ENCODE measurements at places on chromosomes 2 and 18.

- H3K27ac ChIP-seq = no peak overlapping the region
- H3K36me3 ChIP-seq = no peaks in the 10 kb centered on the region
- DNase-seq = no peak
- peaks cover 15% of the 10 kb centered on the region for H3K4me1 ChIP-seq
Measured at GRCh38 chr2:242034138-242034537, 164.6 kb downstream of the RTP5 start.

DNA sequence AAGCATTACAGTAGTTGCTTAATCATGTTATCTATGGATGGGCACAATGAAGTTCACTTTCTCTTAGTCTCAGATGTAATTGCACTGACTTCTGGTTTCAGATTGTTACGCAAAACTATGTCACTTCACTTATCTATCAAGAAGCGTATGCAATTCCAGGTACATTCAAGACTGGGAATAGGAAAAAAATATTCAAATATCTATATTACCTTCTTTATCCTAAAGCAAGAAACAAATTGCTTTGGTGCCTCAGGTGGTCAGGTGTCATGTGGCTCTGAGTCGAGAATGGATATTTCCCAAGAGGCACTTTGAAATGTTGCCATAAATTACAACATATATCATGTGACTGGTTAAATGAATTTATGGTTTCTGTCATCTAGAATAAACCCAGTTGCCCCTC, 318.6 kb downstream of the SS18 start:
- no peak overlapping the region for H3K27ac ChIP-seq
- H3K36me3 ChIP-seq = no peaks in the 10 kb centered on the region
- H3K4me3 ChIP-seq = no peak overlapping the region
- no peak for DNase-seq
- no peaks in the 10 kb centered on the region for H3K4me1 ChIP-seq

DNA sequence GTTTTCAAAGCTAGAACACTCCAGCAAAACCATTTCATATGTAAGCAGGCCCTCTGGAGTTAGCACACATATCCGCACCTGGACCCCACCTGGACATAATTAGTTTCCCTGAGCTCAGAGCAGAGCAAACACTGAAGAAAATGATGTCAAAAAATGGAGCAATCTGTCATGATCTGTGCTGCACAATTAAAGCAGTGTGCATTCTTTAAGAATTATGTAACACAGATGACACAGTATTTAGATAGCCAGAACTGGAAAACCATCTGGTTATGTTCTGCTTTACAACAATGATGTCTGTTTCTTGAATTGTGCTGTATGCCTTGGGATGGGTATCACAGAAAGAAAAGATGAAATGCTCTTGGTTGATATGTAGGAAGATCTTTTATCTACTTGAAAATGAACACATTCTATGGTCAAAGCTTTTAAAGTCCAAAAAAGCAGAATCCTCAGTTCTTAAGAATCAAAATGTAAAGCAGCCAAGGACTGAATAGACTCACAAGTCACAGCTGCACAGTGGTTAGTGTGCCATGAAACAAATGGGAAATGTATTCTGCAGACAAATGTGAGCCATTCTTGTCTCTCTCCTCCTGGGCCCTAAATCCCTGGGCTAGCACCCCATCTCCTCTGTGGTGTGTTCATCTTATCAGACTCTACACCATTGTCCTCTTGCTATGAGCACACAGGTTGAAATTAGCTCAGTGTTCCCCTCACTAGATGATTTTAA, 36.8 kb downstream of the HRH4 start:
- H3K4me3 ChIP-seq = peak overlapping the region; percentile 14
- DNase-seq = peak; percentile 53
- H3K27ac ChIP-seq = 0 out of 2 replicates have a peak overlapping the region, but pooled peaks have one; percentile 13
- H3K4me1 ChIP-seq = peaks cover 39% of the 10 kb centered on the region
- H3K36me3 ChIP-seq = no peaks in the 10 kb centered on the region

DNA sequence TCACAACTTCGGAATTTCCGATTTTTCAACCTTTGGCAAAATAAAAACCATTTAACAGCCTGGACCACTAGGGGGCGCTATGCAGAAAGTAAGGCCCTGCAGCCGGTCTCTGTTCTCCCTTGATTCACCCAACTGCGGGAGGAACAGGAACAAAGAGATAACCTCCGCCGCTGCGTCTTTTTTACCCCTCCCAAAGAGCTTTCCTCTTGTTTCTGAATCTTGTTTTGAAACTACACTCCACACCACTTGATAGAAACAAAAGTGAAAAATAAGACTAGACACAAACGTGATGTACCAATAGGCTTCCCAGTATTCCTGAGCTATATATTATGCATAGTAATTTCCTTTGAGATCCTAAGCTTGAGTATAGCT, 231.2 kb downstream of the MYO3B start:
- H3K4me3 ChIP-seq = peak overlapping the region; percentile 31
- H3K27ac ChIP-seq = no peak overlapping the region
- H3K4me1 ChIP-seq = no peaks in the 10 kb centered on the region
- H3K27me3 ChIP-seq = peaks cover 2% of the 10 kb centered on the region
- peak; percentile 42 for DNase-seq
- no peaks in the 10 kb centered on the region for H3K36me3 ChIP-seq

DNA sequence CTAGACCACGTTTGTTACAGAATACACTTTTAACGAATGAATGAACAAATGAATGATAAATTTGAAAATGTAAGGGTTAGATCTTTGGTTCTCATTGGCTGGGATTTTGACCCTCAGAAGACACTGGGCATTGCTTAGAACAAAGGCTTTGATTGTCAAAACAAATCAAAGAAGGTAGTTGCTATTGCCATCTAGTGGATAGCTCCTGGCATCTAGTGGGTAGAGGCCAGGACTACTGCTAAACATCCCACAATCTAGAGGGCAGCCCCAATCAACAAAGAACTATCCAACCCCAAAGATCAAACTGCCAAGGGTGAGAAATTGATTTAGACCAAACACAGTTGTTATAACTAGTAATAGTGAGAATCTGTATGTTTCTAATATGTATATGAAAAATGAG, 552.3 kb downstream of the KCNJ3 start:
- no peak for DNase-seq
- H3K27me3 ChIP-seq = no peaks in the 10 kb centered on the region
- H3K36me3 ChIP-seq = no peaks in the 10 kb centered on the region
- H3K27ac ChIP-seq = no peak overlapping the region
- no peaks in the 10 kb centered on the region for H3K4me1 ChIP-seq

DNA sequence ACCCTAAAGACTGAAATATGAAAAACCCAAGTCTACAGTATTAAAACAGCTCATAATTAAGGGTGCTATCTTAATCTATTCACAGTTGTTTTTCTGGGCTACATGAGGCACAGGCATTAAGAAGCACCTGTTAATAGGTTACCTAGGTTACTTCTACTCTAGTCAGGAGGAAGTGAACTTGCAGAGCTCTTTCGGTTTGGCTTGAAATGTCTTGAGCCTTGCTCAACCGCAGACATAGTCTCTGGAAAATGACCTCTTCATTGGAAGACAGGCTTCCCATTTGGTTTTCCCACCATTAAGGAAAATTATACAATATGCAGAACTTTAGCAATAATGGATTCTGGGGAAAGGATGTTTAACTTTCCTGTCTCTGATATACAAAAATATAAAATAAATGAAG, 142.3 kb upstream of the KCNJ3 start:
- H3K27ac ChIP-seq = no peak overlapping the region
- no peak for DNase-seq
- no peaks in the 10 kb centered on the region for H3K27me3 ChIP-seq
- no peaks in the 10 kb centered on the region for H3K4me1 ChIP-seq
- no peaks in the 10 kb centered on the region for H3K36me3 ChIP-seq

DNA sequence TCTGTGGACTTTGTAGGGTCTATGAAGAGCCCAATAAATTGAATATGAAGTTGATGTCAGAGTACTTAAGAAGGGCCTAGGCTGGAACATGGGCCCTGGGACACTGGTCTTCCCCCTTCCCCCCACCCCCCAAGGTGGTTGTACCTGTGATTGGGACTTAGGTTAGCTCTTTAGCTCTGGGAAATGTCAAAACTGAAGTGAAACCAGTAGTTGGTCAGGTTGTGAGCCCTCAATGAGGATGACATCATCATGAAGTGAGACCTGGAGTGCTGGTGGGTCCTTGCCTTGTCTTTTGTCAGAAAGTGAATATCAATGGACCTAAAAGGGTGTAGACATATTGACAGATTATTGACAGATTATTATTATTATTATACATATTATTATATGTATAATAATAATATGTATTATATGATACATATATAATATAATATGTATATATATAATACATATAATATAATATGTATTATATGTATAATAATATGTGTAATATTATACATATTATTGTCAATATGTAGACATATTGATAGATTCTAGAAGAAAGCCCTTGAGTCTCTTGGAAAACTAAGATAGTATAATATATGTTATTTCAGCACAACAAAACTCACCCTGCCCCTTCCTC, 5.4 kb downstream of the MARS2 start:
- peaks cover 3% of the 10 kb centered on the region for H3K36me3 ChIP-seq
- DNase-seq = no peak
- H3K4me1 ChIP-seq = peaks cover 49% of the 10 kb centered on the region
- no peak overlapping the region for H3K4me3 ChIP-seq
- H3K27ac ChIP-seq = no peak overlapping the region

- no peak overlapping the region for H3K4me3 ChIP-seq
- no peaks in the 10 kb centered on the region for H3K36me3 ChIP-seq
- peaks cover 10% of the 10 kb centered on the region for H3K27me3 ChIP-seq
- DNase-seq = no peak
- H3K4me1 ChIP-seq = peaks cover 6% of the 10 kb centered on the region
- H3K27ac ChIP-seq = no peak overlapping the region
Measured at GRCh38 chr2:68721482-68722101, 13.0 kb upstream of the ARHGAP25 start.

DNA sequence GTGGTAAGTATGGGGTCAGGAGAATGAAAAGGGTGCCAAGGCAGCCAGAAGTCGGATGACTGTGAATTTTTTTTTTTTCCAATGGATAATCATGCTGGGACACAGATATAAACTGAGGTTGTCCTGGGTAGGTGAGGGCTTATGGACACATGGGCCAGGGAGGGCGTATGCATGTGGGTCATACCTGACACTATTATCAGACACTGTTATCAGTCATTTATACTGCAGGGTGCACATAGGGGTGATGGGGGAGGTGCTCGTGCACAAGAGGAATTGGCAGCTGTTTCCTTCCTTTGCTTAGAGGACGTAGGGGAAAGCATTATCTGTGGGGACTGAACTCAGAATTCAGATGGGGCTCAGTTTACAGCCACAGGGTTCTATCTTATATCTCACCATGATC, 10.1 kb downstream of the CTIF start:
- H3K4me1 ChIP-seq = peaks cover 84% of the 10 kb centered on the region
- peaks cover 10% of the 10 kb centered on the region for H3K27me3 ChIP-seq
- peaks cover 22% of the 10 kb centered on the region for H3K36me3 ChIP-seq
- no peak for DNase-seq

- H3K27me3 ChIP-seq = no peaks in the 10 kb centered on the region
- H3K36me3 ChIP-seq = no peaks in the 10 kb centered on the region
- no peaks in the 10 kb centered on the region for H3K4me1 ChIP-seq
- no peak for DNase-seq
- H3K27ac ChIP-seq = no peak overlapping the region
- H3K4me3 ChIP-seq = no peak overlapping the region
Measured at GRCh38 chr2:37357069-37357468, 12.6 kb downstream of the QPCT start.

GRCh38 chr18:52596748-52597435, 256.9 kb downstream of the DCC start:
- H3K27me3 ChIP-seq = no peaks in the 10 kb centered on the region
- no peaks in the 10 kb centered on the region for H3K4me1 ChIP-seq
- no peak overlapping the region for H3K27ac ChIP-seq
- H3K4me3 ChIP-seq = no peak overlapping the region
- DNase-seq = no peak
- H3K36me3 ChIP-seq = no peaks in the 10 kb centered on the region

DNA sequence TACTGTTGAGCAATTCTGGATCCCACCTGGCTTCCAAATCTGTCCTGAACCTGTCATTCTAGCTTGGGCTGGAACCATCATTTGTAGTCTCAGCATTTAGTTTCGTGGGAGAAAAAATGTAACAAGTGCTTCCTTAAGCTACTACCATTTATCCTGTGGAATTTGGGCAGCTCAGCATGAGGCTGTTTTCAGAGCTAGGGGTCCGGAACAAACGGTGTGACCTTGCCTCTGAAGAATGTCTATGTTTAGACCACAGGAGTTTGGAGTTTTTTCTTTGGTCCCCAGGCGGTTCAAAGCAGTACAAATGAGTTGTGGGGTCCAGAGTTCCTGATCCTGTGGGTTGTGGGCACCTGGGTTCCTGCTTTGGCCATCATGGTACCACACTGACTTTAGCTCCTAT, 59.1 kb upstream of the TMEM178A start:
- no peak for DNase-seq
- H3K27me3 ChIP-seq = peaks cover 3% of the 10 kb centered on the region
- H3K4me1 ChIP-seq = no peaks in the 10 kb centered on the region
- no peak overlapping the region for H3K27ac ChIP-seq

DNA sequence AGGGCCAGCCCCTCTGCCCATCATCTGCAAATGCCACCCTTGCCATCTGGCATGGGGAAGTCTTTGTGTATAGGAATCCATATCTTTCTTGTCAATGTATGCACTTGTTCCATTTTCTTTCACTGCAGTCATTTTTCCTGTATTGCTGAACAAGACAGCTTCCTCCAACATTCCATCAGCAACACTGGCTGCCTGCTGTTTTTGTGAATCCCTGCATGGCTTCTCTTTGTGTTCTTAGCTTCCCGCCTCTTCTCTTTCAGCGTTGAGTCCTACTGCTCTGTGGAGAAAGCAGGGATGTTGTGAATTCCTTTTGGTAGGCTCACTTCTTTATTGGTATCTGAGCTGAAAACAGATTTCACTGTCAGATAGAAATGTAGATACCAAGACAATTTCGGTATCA, 150.0 kb downstream of the LPIN1 start:
- H3K27ac ChIP-seq = no peak overlapping the region
- no peak overlapping the region for H3K4me3 ChIP-seq
- peaks cover 8% of the 10 kb centered on the region for H3K27me3 ChIP-seq
- no peaks in the 10 kb centered on the region for H3K36me3 ChIP-seq
- DNase-seq = no peak

- no peak overlapping the region for H3K4me3 ChIP-seq
- H3K4me1 ChIP-seq = peaks cover 73% of the 10 kb centered on the region
- no peak overlapping the region for H3K27ac ChIP-seq
- no peaks in the 10 kb centered on the region for H3K27me3 ChIP-seq
- no peak for DNase-seq
Measured at GRCh38 chr2:196587739-196588138, 51.8 kb upstream of the CCDC150 start.
